Ovary (tissue), 10 donors: ENCODE measurements at places on chromosomes 7 and 10.

DNA sequence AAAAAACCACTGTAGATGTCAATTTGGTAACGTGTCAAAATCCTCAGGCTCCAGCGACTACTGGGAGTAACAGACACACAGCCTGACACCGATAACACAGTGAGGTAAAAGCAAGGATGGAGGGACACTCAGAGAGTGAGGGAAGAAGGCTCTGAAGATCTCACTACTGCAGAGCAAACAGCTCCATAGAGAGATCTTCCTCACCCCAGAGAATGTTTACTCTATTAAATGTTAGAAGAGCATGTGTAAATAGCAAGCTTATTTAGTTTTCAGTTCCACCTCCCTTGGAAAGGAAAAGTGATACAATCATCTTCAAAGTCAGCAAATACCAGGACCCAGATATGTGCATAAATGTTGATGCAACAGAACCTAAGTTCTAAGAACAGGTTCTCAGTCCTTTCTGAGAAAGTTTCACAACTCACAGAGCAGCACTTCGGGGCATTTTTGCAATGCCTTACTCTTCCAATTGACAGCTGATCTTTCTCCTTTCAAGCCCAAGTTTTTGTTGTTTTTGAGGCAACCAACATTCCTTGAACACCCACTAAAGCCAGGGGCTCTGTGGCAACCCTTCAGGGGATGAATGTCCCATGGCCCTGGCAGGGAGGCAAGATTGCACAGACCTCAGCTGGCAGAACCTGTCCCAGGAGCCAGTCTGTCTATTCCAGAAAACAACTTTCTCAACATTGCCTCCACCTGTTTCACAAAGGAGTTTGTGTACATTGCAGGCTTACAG, 177.4 kb downstream of the SFMBT2 start:
- H3K4me3 ChIP-seq: no peak overlapping the region
- H3K27ac ChIP-seq: no peak overlapping the region
- no peak for DNase-seq
- no peaks in the 10 kb centered on the region for H3K36me3 ChIP-seq
- no peaks in the 10 kb centered on the region for H3K27me3 ChIP-seq
- no peaks in the 10 kb centered on the region for H3K4me1 ChIP-seq

- no peak overlapping the region for H3K4me3 ChIP-seq
- H3K27me3 ChIP-seq: no peaks in the 10 kb centered on the region
- H3K4me1 ChIP-seq: no peaks in the 10 kb centered on the region
- H3K36me3 ChIP-seq: no peaks in the 10 kb centered on the region
Measured at GRCh38 chr7:46756996-46757395, 824.9 kb downstream of the TNS3 start.

- no peaks in the 10 kb centered on the region for H3K4me1 ChIP-seq
- no peaks in the 10 kb centered on the region for H3K36me3 ChIP-seq
Measured at GRCh38 chr10:128418819-128419218, 292.6 kb upstream of the MKI67 start.

DNA sequence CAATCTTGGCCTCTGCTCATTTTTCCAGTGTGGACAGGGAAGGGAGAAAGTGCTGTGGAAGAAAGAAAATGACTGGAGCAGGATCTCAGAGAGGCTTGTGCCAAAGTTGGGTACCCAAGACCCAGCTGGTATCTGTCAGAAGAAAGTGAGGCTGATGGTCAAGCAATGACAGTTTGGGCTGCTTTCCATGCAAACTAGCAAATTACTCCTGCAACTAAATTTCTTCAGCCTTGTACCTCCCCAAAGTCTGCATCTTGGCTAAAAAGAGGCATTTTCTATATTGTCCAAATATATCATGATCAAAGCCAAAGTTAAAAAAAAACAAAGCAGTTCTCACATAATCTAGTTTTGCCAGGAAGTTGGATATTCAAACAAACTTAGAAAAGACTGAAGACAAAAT, 208.5 kb upstream of the FRMD4A start:
- no peaks in the 10 kb centered on the region for H3K36me3 ChIP-seq
- H3K27me3 ChIP-seq: no peaks in the 10 kb centered on the region
- no peak overlapping the region for H3K4me3 ChIP-seq
- H3K4me1 ChIP-seq: peaks cover 9% of the 10 kb centered on the region
- H3K27ac ChIP-seq: no peak overlapping the region
